ENCODE measurements at places on chromosomes 1 and 21. TPM values are rescaled to one million over a fixed set of nuclear protein-coding genes. Genes with fewer than 3 reads are reported as not detected.

CELA3A gene
- not detected for total RNA-seq

SIKE1 gene
- total RNA-seq = 70.4 TPM

CEP170 gene
- 76.3 TPM for total RNA-seq

TNFRSF8 gene
- not detected for total RNA-seq

TDRKH gene
- 1.0 TPM for total RNA-seq

NLRP3 gene
- total RNA-seq = not detected

PSMG1 gene
- total RNA-seq = 30.1 TPM

ADORA1 gene
- total RNA-seq = 24.5 TPM

FAM72D gene
- total RNA-seq = 0.09 TPM

MRPS21 gene
- 122 TPM for total RNA-seq

AMY1C gene
- total RNA-seq = not detected

RNU1-3 gene
- 10,807 TPM for total RNA-seq

MYBPH gene
- 0.26 TPM for total RNA-seq

MPZL1 gene
- total RNA-seq = 101 TPM

CCT3 gene
- 335 TPM for total RNA-seq

HMGN1 gene
- total RNA-seq = 163 TPM

AKR7A2 gene
- 112 TPM for total RNA-seq

SPRR1A gene
- not detected for total RNA-seq

REN gene
- total RNA-seq = not detected

KISS1 gene
- total RNA-seq = not detected

CLCNKB gene
- total RNA-seq = 0.17 TPM

TFF2 gene
- total RNA-seq = not detected

TRIM67 gene
- not detected for total RNA-seq

WNT9A gene
- 2.8 TPM for total RNA-seq

RAB4A gene
- 27.9 TPM for total RNA-seq

CFHR3 gene
- total RNA-seq = not detected

MEX3A gene
- 1.2 TPM for total RNA-seq

SAMSN1 gene
- total RNA-seq = not detected

KIRREL1 gene
- 73.5 TPM for total RNA-seq

CNIH3 gene
- total RNA-seq = 25.0 TPM

TEX38 gene
- not detected for total RNA-seq
